Endothelial cell of umbilical vein (primary cell): ENCODE measurements at places on chromosomes 1 and 21. TPM values are rescaled to one million over a fixed set of nuclear protein-coding genes. Genes with fewer than 3 reads are reported as not detected.

NES gene
- total RNA-seq = 269 and 274 TPM in 2 replicates

GREM2 gene
- not detected in 2 replicates for total RNA-seq

RBM11 gene
- total RNA-seq = not detected in 2 replicates

WLS gene
- total RNA-seq = 163 and 199 TPM in 2 replicates

MUL1 gene
- total RNA-seq = 23.9 and 28.3 TPM in 2 replicates

FMO2 gene
- total RNA-seq = not detected in 2 replicates

SYT2 gene
- not detected in 2 replicates for total RNA-seq

LCE1F gene
- not detected in 2 replicates for total RNA-seq

POGK gene
- total RNA-seq = 31.8 and 32.2 TPM in 2 replicates

FMO3 gene
- total RNA-seq = not detected in 2 replicates

SYDE2 gene
- 2.9 and 3.1 TPM in 2 replicates for total RNA-seq

FRRS1 gene
- total RNA-seq = 3.1 and 4.8 TPM in 2 replicates

KIAA0319L gene
- total RNA-seq = 43.4 and 45.3 TPM in 2 replicates

KCNE1 gene
- 0.38 and 0.53 TPM in 2 replicates for total RNA-seq

DPT gene
- total RNA-seq = not detected in 2 replicates

POU3F1 gene
- total RNA-seq = not detected in 2 replicates

NUF2 gene
- total RNA-seq = 38.6 and 38.7 TPM in 2 replicates

FCAMR gene
- not detected in 2 replicates for total RNA-seq

SETD4 gene
- 19.6 and 25.1 TPM in 2 replicates for total RNA-seq

FAM20B gene
- total RNA-seq = 35.1 and 36.2 TPM in 2 replicates

CRYZL1 gene
- 41.1 and 42.1 TPM in 2 replicates for total RNA-seq

CD247 gene
- not detected in 2 replicates for total RNA-seq

PPP2R5A gene
- total RNA-seq = 27.7 and 34.5 TPM in 2 replicates

GUCA2B gene
- total RNA-seq = not detected in 2 replicates

CR2 gene
- not detected in 2 replicates for total RNA-seq

OR2L13 gene
- not detected in 2 replicates for total RNA-seq

PODN gene
- 1.5 and 2.0 TPM in 2 replicates for total RNA-seq

SPRR2B gene
- total RNA-seq = not detected in 2 replicates

GOLPH3L gene
- total RNA-seq = 33.2 and 34.9 TPM in 2 replicates
